Cortex of kidney (tissue), 1 donor: ENCODE measurements at places on chromosomes 3 and 15.

GRCh38 chr3:48694610-48695392, 9.1 kb upstream of the NCKIPSD start:
- DNase-seq: no peak

DNA sequence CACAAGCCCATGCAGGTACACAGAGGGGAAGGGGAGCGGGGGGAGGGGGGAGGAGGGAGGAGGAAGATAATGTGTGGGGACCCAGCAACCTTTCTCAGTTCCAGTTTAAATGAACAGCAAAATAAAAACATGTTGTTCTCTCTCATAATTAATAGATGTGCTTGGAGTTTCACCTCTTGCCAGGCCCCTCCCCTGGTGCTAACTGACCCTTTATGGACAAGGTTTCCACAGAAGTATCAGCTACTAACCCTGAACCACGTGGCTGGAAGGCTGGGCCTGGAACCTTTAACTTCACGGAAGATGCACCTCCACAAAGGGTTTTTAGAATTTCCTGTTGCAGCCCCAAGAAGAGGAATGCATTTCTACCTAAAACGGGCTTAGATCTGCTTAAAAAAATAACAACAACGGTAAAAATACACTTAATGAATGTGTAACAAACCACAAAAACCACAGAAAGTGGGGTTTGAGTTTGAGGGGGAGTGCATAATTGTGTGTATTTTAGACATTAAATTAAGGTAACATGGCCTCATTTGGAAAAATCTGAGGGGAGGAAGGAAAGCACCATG, 14.8 kb upstream of the SMAD3 start:
- DNase-seq: no peak

DNA sequence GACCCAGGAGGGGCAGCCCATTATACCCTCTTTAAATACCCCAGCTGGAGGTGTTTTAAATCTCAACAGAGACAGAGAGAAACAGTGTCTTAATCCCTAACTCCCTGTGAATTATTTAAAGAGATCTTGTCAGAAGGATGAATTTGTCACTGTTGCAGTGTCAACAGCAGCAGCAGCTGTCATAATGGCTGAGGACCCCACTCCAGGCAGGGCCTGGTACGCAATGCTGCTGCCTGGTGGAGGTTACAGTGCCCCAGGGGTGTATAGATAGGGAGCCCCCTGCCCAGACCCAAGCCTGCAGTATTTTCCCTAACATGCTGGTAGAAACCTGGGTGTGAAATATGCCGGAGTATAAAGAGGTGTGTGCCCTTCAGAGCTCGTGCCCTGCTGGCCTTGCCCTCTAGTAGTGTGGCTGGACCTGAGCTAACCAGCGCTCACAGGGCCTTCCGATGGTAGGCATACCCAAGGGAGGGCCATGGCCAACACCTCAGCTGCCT, 143.0 kb downstream of the EPHB1 start:
- DNase-seq: no peak

- no peak for DNase-seq
Measured at GRCh38 chr3:47578119-47578632, 489 bp downstream of the CSPG5 start.

- DNase-seq: no peak
Measured at GRCh38 chr3:186053954-186054791, 54.7 kb downstream of the ETV5 start.

DNA sequence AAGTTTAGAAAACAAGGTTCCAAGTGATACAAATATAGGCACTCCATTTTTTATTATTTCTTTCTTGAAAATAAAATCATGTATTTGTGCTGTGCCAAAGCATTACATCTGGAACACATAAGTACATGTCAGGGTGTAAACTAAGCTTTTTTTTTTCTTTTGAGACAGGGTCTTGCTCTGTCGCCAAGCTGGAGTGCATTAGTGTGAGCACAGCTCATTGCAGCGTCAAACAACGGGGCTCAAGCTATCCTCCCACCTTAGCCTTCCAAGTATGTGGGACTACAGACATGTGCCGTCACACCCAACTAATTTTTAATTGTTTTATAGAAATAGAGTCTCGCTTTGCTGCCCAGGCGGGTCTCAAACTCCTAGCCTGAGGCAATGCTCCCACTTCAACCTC, 9.0 kb downstream of the SPATA12 start:
- DNase-seq: no peak

DNA sequence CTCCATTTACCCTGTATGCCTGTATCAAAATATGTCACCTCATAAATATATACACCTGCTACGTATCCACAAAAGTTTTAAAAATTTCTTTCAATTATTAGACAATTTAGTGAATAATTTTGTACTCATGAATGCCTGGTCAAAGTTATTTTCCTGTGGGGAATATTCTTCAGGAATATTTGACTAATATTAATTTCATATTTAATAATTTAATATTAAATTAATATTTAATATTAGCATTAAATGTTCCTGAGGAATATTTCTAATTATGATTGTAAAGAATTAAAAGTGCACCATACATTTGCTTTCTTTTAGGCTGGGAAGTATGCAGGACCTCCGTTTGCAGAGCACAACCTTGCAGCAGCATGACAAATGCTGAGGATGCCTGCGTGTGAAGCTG, 422.7 kb downstream of the C3orf38 start:
- DNase-seq: no peak

DNA sequence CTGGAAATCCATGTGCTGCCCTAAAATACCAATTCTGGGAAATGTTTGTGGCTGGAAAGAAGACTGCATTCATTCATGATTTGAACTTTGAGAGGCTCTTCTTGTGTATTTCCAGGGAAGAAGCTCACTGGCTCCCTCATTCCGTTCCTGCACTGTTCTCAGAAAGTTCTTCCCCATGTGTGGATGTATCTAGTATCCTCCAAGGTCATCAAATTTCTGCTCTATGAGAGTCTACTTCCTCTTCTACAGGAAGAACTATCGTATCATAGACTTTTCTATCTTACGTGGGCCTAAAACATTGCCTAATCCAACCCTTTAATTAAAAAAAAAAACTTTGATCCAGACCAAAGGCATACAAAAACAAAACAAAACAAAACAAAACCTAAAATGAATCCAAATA, 2.9 kb downstream of the CCR3 start:
- DNase-seq: no peak

GRCh38 chr3:186577521-186577920, 7.0 kb downstream of the DNAJB11 start:
- no peak for DNase-seq

DNA sequence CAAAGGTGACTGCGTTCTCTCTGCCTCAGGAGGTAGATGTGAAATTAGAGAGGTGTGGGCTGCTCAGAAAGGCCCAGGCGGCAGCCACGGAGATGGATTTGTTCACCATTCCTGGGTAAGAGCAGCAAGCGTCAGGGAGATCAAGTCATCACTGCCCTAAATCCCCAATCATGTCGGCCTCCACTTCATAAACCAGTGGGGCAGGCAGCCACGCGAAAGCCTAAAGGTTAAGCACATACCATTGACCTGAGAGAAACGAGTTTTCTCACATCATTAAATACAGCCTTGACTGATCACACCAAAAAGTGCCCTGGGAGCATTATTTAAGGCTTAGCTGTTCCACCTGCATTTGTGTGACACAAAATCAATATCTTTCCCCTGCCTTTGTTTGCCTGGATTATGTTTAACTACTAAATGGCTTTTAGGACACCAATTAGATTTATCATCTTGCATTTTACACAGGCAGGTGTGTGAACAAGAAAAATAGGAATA, 50.7 kb upstream of the FOXB1 start:
- no peak for DNase-seq

DNA sequence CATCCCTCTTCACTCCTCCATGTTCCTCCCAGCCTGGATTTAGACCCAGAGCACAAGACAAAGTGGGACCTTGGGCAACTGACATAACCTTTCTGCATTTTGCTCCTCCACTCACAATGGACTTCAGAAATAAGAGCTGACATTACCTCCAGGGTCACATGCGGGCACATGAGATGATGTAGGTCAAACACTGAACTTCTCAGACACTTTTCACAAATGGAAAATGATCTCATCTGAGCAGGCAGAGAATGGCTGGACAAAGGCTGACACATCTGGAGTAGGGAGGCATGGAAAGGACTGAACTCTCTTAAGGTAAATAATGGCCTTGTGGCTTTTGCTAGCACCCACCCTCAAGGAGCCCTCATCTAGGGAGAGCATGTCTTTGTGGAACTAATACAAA, 849.2 kb upstream of the CFAP20DC start:
- no peak for DNase-seq

DNA sequence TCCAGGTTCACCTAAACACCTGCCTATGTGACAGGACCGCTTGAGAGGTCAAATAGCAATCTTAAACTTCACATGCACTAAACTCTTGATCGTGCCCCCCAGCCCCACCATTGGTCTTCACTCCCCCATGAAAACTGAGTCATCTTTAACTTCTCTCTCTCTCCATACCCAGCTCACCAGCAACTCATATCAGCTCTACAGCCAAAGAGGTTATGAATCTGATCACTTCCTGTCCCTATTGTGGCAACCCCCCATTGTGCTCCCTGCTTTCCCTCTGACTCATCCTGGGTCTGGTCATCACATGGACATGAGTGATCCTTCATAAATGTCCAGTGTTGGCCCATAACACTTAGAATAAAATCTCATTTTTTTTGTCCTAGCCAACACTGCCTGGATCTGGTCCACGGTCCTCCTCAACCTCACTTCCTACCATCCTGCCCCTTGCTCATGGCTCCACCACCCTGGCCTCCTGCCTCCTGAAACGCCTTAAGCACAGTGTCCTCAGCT, 103.4 kb upstream of the HACD2 start:
- DNase-seq: no peak

- DNase-seq: no peak
Measured at GRCh38 chr3:96331341-96331740, 483.1 kb upstream of the EPHA6 start.

- DNase-seq: no peak
Measured at GRCh38 chr15:89802231-89802928, 12.3 kb downstream of the ANPEP start.

- DNase-seq: no peak
Measured at GRCh38 chr3:118968640-118969039, 66.0 kb downstream of the IGSF11 start.

GRCh38 chr3:175456466-175456865, 597.3 kb downstream of the NAALADL2 start:
- DNase-seq: no peak

GRCh38 chr15:35546511-35547381, 781 bp upstream of the DPH6 start:
- DNase-seq: no peak

- DNase-seq: no peak
Measured at GRCh38 chr3:14137004-14137403, 12.2 kb downstream of the TMEM43 start.
